Endothelial cell of umbilical vein (primary cell): ENCODE measurements at places on chromosomes 3 and 15.

- peak; percentile 32 for DNase-seq
Measured at GRCh38 chr3:188243124-188243795, 89.3 kb downstream of the LPP start.

- no peak for DNase-seq
Measured at GRCh38 chr3:33488683-33489082, 48.5 kb upstream of the UBP1 start.

DNA sequence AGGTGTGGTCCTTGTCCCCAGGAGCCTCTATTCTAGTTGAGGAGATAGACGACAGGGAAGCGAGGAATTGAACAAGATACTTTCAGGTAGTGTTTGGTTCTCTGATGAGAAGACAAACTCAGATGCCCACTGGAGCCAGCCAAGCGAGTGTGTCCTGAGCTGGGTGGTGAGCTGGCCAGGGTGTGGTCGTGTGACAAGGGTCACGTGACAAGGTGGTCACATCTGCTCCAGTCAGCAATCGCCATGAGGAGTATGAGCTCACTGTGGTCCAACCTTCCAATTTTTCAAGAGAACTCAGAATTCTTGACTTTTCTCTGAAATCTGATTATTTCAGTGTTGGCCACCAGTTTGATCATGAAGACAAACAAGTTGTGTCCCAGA lies 39.5 kb downstream of the SLC6A6 start:
- DNase-seq, result no peak

DNA sequence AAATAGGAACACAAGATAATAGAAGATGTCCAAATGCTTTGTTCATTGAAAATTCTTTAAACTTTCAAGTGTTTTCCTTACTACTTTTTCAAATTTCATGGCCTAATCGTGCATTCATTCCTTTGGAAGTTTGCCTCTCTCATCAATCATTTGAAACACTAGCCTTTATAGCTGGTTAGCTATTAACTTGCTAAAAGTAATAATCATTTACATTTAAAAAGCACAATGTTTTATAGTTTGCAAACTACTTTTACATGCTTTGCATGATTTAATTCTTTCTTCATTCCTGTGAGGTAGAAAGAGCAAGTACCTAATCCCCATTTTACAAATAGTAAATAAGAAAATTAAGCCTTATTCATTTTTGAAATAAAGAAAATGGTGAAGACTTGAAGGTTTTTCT lies 137.4 kb upstream of the SLC7A14 start:
- no peak for DNase-seq

DNA sequence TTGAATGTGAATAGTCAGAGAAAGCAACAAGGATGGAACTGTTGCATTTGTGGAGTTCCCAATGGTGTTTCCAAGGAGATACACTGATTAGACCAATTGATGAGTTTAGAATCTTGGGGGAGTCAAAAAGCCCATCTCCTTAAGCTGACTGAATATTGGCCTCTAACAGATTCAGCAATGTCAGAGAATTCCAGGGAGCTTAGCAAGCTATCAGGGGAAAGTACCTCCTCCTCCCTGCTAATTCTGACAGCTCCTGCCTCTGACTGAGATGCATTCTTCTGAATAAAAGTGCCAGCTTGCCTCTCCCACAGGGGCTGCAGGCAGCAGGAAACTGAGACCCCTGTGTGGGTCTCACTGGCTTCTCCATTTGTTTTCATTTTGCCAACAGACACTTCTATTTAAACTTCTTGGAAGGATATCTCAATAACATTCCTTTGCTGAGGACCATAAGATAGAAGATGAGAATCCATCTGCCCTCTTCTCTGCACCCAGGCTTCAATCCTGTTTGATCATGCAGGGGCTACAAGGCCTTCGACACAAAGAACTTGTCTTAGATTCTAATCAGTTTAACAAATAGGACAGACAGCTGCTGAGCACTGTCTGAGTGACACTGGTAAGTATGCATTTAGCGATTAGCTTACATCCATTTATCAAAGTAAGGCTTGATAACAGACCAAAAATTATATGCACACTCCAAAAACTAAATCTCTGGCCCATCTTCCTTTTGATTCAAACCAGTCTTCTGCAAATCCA lies 1080.8 kb downstream of the TUSC7 start:
- no peak for DNase-seq

DNA sequence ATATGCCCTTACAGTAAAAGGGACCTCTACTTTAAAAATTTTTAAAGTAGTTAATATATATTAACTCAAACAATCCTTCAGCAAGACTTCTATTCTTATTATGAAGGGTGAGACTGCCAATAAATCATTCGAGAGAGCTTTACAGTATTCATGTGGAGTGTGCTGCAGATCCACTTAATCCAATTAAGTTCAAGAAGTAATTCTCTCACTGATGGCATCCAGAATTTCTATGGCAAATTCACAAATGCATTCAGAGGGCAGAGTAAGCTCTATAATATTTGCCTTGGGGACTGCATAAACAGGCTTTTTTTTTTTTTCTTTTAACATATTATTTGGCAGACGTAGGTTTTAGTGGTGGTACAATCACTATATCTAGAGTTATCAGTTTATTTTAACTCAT lies 692.0 kb downstream of the NLGN1 start:
- no peak for DNase-seq

- no peak for DNase-seq
Measured at GRCh38 chr3:156705761-156706616, 31.6 kb downstream of the TIPARP start.

DNA sequence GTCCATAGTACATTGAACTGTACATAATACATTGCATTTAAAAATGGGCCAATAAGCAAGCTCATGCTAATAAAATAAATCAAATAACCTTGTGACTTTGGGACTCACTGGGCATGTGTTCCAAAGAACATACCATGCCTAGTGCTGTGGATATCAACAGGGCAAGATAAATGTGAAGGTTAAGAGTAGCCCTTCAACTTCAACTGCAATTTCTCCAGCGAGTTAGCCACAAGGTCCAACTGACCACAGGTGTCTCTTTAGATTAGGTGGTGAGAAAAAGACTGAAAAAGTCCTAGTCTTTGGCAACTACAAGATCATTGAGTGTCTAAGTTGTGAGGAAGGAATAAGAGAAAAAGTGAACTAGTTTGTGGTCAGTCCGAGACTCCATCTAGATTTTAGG lies 78.3 kb upstream of the ATP11B start:
- no peak for DNase-seq

DNA sequence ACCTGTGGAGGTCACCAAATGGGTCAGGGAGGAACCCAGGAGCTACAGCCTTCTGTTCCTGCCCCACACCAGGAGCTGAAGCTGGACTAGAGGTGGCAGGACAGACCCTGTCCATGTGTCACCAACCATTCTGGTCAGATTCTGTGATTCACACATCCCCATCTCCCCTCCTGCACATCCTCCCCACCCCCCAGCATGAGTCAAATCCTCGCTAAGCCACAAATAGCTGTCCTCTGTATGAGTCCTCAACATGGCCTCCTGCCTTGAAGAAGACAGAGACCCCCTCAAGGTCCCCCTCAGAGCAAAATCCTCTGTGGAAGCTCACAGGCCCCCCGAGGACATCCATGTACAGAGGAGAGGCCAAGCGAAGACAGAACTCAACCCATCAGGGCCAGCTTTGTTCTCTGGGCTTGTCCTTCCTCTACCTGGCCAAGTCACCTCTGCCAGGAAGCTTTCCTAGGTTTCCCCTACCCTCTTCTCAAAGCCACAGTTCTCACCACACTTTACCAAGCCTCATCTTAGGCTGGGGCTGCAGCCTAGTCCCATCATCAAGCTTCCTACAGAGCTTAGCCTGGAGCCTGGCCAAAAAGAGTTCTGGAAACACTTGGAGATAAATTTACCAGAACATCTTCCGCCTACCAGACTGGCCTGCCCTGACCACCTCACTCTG lies 17.1 kb downstream of the CACNA2D2 start:
- no peak for DNase-seq

- no peak for DNase-seq
Measured at GRCh38 chr15:78766041-78766440, 45.2 kb downstream of the ADAMTS7 start.

DNA sequence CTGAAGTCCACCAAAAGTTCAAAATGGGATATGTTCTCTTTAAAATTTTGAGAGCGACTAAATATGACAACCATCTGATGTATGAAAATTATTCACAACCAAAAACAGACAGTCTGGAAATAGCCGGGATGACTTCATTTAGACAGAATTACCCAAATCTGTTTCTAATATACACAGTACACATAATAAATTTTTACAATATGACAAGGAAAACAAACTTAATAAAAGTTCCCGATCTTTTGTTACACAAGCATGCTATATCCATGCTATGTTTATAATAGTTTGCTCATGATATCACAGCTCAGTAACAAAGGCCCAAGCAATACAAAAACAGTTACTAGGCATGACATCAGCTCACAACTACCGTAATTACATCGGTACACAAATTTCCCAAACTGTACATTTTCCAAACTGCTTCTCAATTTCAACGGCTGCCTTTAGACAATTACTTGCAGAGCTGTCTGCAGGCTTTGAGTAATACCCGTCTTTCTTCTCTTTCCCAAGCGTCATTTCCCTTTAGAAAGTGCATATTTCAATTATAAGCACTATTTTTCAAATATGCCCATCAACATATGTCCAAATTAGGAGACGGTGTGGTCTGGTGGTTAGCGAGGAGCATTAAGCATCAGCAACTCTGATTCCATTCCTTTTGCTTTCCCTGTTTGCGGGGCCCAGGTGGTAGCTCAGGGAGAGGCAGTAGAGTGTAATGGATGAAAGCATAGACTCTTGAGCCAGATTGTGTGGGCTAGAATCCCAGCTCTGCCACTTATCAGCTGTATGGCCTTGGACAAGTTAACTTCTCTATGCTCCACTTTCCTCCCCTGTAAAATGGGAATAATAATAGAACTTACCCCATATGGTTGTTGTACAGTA lies 481.2 kb downstream of the FOXP1 start:
- peak; percentile 91 for DNase-seq

GRCh38 chr3:64494526-64494925 lies 193.3 kb downstream of the ADAMTS9 start:
- no peak for DNase-seq

GRCh38 chr3:73298243-73299183 lies 237.1 kb downstream of the EBLN2 start:
- no peak for DNase-seq

- DNase-seq, result no peak
Measured at GRCh38 chr3:188468662-188469061, 314.7 kb downstream of the LPP start.

DNA sequence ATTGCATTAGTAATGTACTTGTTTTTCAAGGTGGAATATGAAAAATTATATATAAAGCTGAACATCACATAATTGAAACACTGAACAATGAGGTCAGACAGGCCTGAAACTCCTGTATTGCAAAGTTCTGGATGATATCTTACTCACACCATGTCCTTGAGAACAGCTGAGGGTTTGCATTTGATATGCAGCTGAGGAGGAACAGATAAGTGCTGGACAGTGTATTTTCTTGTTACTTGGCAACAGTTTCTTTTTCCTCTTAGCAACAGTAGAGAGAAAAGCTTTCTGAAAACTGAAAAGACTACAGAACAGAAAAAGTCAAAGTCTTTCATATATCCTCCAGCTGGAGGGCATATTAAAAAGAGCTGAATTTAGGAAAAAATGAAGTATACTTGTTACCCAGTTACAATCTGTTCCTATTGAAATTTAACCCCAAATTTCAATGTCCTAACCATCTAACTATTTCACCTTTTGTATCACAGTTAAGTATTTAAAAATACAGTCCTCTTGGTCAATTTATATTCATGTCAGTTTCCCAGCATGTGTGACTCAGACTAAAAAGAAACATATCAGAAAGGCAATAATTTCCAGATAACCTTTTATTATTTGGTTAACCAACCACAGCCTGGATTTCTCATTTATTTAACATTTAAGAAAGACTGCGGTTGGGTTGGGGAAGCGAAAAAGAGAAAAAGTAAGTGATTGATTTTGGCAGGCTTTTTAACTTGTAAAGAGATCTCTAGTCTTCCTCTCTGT lies 733.0 kb upstream of the DPPA4 start:
- DNase-seq, result no peak

GRCh38 chr3:133055339-133055738 lies 17.1 kb downstream of the TMEM108 start:
- DNase-seq, result no peak

DNA sequence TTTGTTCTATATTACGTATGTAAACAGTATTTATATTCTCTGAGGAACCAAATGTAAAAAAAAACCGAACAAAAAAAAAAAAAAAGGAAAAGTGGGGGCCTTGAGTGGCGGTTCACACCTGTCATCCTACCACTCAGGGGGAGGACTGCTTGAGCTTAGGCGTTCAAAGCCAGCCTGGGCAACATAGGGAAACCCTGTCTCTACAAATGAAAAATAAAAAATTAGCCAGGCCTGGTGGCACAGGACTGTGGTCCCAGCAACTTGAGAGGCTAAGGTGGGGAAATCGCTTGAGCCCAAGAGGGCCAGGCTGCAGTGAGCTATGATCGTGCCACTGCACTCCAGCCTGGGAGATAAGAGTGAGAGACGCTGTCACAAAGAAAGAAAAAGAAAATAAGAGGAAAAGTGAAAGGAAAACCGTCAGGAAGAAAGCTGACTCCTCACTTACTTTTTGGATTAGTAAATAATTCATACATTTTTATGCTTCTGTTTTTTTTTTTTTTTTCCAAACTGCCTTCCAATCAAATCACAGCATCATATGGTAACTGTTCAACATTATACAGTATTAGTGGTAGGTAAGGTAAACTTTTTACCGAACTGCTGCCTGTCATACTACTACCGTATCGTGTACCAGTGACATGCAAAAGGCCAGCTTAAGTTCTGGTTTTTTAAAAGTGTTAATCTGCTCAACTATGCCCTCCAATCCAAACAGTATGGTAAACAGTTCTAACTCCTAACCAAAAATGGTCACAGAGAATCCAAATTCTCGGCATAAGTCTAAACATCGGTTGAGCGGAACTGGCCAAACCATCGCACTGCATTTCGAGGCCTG lies 1.2 kb downstream of the PHC3 start:
- peak; percentile 60 for DNase-seq

DNA sequence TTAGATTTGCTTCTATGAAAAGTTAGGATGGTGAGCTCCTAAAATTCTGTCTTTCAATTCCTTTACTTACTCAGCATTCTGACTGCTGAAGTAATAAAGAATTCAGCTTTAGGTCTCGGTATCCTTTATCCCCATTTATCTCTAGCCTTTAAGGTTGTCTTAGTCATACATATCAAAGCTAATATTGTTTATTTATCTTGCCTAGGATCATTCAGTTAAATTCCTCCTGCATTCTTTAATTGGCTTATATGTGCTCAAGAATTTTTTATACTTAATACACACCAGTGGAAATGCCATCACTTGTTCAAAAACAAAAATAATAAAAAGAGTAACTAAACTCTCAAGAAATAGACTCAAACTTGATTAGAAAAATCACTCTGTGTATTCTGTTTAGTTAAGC lies 507.0 kb downstream of the ZPLD1 start:
- no peak for DNase-seq

DNA sequence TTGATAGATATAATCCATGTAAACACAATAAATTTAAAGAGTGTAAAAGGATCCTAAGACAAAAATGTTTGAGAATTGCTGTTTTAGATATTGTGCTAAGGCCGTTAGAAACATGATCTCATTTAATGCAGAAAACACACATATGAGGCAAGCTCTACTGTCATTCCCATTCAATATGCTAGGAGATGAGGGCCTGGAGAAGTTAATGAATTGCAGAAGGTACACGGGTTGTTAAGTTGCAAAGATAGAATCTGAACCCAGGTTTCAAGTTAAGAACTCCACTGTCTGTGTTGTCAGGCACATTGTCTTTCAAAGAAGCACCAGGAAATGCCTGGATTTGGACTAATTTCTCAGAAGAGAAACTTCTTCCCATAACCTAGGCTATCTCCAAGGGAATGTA lies 65.1 kb upstream of the SAMMSON start:
- no peak for DNase-seq
